ENCODE measurements at places on chromosomes 4 and X. TPM values are rescaled to one million over a fixed set of nuclear protein-coding genes. Genes with fewer than 3 reads are reported as not detected.
A peak's percentile ranks its signal among the peaks of the same experiment; 100 is the strongest.

GRCh38 chr4:177190995-177191580 lies 118.6 kb upstream of the NEIL3 start:
- no peak for DNase-seq

DNA sequence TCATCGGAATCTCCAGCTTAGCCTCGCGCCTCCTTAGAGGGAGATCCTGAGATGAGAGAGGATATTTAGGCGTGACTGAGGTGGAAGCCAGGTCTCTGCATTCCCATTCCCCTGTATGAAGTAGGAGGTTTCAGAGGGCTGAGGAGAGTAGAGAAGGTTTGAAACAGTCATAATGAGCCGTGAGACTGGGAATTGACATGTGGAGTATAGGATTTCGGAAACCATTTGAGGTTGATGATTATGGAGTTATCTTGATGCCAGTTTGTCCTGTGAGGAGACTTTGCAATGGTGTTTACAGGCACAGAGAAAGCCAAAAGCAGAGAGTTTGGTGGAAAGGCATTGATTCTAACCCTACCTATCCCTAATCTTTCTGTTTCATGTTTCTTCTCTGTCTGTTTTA lies 2.0 kb downstream of the CHST7 start:
- DNase-seq: no peak

DNA sequence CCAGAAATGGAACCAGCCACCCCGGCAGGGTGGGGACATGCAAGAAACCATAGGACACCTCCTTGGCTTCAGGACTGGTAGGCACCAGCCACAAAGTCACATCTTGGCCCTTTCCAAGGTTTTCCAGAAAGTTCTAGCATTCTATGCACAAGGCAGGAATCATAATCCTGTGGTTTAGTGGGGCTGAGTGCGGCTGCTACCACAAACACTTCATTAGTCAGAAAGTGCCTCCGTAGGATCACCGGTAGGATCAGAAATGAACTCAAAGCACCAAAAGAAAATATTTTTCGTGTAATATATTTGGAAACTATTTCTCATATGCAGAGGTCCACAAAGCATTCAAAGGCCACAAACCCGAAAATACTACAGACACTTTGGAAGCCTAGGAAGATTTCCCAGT lies 191.7 kb downstream of the PTTG2 start:
- no peak for DNase-seq

GRCh38 chrX:132957211-132958090 lies 978 bp downstream of the HS6ST2 start:
- peak; percentile 25 for DNase-seq

GRCh38 chr4:7418131-7418943 lies 16.4 kb downstream of the PSAPL1 start:
- DNase-seq: no peak

DNA sequence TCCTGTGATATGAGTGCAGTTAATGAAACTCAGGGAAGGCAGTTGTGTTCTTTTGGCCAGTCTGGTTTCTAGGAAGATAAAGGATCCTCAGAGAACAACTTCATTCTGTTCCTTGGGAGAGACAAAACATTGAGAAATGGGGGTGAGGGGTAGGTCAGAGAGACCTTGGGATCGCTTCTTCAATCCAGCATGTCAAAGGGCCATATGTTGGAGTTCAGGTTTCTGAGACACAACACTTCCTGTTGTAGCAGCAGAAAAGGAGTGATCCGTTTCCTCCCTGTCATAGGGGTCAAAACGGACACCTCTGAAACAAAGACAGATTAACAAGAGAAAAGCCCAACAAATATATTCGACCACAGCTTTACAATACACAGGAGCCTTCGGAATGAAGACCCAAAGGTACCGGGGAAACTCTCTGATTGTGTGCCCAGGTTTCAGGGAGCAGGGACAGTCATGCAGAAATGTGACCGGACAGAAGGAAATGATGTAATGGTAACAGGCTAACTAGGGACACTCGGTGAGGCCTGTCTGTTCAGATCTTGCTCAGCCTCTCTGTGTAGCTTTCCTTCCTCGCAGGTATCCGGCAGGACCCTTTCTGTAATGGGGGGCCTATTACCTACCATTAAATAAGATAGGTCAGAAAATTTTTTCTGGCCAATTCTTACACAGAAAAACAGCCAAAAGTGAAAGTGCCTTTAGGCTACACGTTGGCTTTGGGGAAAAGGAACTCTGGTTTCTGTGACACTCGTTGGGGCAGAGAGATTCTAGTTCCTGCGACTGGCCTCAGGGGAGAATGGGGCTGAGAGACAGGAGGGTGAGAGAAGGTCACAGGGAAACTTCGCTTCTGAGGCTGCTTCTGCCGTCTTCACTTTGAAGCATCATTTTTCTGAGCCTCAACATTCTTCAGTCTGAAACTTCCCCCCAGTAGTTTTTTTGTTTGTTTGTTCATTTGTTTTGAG lies 103.3 kb upstream of the TLR3 start:
- DNase-seq: no peak

DNA sequence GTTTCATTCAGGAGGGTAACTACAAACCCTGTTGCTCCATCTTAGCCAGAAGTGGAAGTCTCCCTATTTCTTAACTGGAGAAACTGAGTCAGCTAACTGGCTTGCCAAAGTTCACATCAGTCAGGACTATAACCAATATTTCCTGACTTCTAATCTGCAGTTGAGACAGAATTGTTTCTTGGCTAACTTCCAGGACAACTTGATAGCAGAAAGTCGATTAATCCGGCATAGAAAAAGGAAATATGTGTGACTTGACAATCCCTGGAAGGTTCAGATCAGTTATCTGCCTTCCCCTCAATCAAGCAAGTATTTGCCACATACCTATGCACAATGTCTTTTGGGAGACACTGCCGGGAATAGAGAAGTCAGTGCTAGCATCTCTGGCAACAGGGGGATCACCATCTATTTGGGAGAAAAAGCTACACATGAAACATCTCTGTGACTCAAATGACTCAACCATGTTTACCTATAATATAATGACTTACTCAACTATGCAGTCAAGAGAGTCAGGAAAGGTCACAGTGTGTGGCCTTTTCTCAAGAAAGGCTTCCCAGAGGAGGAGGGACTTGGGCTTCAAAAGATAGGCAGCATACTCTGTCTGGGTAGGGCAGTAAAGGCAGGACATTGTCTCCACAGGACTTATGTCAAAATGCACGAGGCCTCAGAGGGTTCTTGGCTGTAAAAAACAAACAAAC lies 12.4 kb upstream of the LONRF3 start:
- DNase-seq: no peak

- DNase-seq: no peak
Observed at GRCh38 chr4:8870647-8871416, 807 bp downstream of the HMX1 start.

GRCh38 chrX:19747652-19748610 lies 139.5 kb downstream of the SH3KBP1 start:
- no peak for DNase-seq

DNA sequence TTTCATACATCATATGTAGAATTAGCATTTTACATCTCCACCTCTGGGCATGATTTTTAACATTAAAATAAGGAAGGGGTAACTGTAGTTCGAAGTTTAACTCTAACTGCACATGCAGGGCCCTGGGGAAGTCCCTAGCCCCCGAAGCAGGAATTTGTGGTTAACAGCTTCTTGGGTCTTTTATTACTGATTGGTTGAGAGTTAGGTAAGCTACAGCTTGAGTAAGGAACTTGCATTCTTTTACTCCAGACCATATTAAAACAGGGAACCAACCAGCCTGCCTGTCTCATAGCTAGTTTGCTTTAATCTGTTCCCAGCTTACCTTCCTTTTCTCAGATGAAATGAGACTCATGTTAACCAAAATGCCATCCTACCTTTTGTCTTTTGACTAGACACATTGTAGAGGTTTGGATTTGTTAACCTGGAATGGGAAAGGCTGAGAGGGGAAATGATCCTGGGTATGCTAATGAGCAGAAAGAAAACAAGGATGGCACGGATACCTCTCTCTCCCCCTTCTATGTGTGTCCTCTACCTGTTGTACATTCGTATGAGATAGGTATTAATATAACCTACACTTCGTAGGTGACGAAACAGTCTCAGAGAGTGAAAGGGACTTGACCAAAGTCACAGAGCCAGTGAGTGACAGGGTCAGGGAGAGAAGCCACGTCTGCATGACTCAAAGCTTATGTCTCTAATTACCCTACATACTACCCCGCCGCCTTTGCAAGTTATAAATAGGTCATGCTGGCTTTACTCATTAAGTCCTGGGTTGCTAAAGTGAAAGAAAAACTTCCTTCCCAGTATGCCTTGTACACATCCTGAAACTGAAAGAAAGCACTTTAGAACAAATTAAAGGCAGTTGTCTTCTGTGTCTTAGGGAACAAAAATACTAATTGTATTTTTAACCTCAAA lies 119.5 kb upstream of the AFF2 start:
- DNase-seq: no peak

DNA sequence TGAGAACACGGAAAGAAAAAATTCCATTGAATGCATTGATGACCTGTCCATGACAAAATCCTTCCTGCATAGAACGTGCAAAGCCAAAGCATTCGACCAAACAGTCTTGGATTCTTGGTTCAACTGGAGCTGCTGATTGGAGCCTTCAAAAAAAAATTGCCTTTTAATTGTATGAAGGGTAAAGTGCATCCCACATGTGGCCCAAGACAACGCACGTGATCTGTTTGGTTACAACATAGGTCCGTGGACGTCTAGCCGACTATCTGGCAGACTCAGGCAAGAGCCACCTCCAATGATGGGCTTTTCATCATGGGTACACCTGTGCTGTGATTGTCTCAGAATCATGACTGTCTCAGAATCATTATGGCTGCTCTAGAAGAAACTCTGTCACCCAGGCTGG lies 52.3 kb downstream of the SHOX start:
- no peak for DNase-seq

DNA sequence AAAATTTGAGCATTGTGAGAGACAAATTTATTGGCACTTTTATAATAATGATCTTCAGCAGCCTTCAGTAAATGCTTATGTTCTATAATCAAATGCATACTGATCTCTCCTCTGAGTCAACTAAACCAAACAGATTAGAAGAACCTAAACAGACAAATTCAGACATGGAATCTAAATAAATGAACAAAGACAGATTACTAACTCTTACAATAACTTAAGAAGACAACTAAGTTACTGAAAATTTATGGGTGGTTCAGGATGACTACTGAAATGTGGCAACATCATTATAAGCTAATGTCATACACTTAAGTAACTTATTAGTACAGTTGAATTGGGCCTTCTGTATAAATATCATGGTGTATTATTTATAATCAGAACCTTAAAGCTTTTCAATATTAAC lies 127.3 kb downstream of the NEK1 start:
- DNase-seq: no peak

DNA sequence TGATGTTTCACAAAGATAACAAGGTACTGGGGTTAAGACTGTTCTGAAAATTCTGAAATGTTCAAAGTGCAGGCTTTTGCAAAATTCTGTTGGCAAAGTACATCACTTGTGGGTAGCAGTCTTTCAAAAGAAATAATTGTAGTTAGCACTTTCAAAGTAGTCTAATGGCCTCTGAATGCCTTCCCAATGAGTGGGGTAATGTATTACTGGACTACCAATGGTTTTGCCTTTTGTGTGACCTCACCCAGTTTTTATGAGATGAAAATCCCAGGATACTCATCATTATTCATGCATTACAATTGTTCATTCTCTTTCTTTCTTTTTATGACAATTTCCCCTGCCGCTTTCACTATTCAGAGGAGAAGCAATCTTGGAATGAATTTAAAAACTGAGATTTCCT lies 686.1 kb downstream of the GLUD2 start:
- no peak for DNase-seq

DNA sequence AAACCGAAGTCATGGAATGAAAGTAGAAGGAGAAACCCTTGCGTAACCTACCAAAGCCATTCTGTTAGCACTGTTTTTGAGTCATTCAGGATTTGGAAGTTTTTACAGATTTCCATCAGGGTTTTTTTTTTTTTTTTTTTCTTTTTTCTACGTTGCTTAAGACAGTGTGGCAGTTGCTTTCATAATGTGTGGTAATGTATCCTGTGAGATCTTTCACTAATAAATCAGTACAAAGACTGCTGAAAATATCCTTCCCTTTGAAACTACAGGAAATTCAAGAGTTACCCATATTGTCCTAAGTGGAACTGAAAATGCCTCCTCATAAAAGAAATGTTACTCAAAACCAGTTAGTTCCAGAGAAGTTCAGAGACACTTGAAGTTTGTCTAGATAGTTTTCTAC lies 137.8 kb downstream of the RAPGEF2 start:
- DNase-seq: no peak

DNA sequence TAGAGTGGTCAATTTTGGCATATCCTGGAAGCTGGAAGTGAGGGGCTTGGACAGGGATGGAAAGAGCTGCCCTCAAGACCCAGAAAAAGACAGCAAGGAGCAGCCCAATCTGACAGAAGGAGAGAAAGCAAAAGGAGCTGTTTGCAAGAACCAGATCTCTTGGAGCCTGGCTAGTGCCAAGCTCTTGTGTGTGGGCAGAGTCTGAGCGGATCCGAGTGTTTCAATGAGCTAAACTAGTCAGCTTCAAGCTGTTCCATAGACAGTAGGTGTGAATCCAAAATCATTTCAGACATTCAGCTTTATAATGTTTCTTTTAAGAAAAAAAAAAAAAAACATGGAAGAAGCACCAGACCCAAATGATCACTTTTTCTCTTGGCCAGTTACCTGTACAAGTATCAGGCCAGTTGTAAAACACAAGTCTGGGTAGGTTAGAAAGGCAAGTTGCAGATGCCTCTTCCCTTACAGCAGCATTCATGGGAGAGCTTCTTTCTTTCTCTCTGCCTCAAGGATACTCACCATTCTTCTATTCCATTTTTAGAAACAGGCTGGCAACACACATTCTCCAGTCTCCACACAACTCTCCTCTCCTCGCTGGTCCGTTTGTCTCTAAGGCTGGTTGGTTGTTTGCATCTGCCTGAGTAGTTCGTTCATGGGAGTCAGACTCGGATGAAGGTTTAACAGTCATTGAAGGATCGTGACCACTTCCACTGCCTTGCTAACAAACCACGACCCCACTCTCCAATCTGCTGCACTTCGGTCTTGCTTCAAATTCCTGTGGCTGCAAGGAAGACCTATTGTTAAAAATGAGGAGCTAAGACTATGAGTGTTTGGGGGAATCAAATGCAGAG lies 105.2 kb upstream of the GATB start:
- no peak for DNase-seq

- DNase-seq: no peak
Observed at GRCh38 chr4:87092389-87093141, 127.9 kb downstream of the KLHL8 start.

GRCh38 chr4:63580796-63581475 lies 828.3 kb downstream of the TECRL start:
- DNase-seq: no peak

DNA sequence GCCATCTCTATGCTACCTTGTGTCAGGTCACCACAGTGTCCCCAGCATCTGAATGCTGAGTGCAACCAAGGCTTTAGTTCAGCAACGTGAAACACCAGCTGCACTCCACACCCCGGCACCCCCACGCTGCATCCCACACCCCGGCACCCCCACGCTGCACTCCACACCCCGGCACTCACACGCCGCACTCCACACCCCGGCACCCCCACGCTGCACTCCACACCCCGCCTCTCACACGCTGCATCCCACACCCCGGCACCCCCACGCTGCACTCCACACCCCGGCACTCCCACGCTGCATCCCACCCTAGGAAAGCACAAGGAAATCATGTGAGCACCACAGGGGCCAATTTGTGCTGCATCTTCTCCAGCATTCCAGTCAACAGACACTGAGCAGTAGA lies 199.8 kb upstream of the FRG1 start:
- DNase-seq: no peak

Gene CCNB3
- polyA plus RNA-seq: 2.0 TPM

Gene WNK3
- 2.0 TPM for polyA plus RNA-seq

Gene FAM47B
- polyA plus RNA-seq: not detected

Gene SOX3
- not detected for polyA plus RNA-seq
